Femur (tissue), 1 donor: ENCODE measurements at places on chromosomes 7 and 10.

DNA sequence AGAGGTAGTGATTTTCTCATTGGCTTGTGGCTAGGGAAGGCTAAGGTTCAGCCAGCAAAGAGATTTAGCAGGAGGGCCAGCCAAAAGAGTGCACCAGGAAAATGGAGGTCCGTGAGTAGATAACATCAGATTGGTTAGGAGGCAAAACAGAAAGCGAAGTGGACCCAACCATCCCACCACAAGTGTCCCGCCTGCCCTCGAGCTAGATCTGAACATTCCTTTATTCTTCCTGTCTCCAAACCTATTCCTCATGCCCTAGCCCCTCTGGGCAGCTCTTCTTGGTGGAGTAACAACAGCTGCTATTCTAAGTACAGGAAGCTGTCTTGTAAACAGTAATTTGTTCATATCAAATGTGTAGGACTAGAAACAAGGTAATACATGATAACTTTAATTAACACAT is 85.7 kb upstream of the BET1 start:
- no peak for DNase-seq

- no peak for DNase-seq
Observed at GRCh38 chr7:101861218-101861775, 43.9 kb downstream of the CUX1 start.

GRCh38 chr10:14477408-14477710 is 146.6 kb upstream of the FRMD4A start:
- DNase-seq = peak; percentile 50

DNA sequence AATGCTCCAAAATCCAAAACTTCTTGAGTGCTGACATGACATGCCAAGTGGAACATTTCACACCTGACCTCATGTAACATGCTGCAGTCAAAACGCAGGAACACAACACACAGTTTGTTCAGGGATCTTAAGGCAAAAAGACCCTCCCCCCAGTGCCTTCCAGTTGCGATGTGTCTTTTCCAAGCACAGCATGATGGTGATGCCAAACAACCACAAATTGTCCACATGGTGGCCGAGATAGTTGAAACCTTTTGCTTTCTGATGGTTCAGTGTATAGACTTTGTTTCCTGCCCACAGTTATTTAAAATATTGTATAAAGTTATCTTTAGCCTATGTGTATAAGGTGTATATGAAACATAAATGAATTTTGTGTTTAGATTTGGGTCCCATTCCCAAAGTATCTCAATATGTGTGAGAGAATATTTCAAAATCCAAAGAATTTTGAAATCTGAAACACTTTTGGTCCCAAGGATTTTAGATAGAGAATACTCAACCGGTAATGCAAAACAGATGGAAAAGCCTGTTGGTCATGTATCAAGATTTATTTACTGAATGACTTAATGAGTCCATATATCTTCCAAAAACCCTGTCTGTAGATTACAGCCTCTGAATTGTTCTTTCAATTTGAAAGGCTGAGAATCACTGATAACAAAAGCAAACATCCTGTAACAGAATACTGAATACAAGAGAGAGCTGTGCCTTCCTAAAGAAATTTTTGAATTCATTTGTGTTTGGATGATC is 93.4 kb upstream of the OIT3 start:
- DNase-seq = no peak

- DNase-seq = no peak
Observed at GRCh38 chr10:71231206-71231605, 18.8 kb downstream of the UNC5B start.

- no peak for DNase-seq
Observed at GRCh38 chr7:39824456-39825200, 125.4 kb upstream of the CDK13 start.

DNA sequence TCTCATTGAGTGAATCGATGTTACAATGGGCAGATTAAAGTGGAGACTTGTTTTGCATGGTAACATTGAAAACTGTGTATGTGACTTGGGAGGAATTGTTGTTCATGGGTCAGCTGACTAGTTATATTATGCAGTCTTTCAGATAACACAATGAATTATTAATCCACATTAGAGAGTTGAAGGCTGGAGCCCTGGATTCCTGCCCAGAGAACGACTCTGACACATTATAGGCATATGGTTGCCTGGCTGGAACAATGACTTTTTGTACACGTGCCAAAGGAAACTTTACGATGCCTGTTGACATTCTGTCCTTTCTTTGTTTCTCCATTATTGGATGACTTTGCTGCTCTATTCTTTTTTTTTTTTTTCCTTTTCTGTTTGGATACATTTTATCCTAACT is 52.3 kb upstream of the TMEM229A start:
- peak; percentile 39 for DNase-seq

DNA sequence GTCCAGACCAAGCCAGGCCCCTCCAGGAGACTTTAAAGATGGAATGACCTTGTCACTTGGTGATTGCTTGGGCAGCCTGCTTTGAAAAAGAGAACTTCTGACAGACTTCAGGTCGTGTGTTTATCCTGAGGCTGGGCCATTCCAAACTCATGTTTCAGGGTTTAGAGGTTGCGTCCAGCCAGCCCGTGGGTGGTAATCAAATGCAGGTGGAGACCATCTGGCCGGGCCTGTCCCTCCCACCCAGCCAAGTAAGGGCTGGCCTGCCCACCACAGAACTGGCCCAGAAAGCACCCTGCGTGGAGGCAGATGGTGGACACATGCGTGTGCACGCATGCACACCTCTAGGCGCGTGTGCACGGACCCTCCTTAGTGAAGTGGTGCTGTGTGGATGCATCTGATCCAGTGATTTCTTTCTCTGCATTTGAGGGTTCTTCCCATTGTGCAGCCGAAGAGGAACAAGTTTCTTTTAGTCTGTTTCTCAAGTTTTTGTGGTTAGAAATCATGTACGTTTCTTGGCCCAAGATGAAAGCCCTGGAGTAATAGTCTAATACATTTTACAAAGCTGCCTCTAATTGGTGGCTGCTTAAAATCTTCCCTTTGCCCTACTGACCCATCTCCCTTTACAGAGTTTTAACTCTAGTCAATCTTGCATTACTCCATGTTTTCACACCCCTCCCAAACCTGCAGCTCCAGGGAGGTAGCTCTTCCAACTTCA is 43.0 kb downstream of the SUFU start:
- no peak for DNase-seq

DNA sequence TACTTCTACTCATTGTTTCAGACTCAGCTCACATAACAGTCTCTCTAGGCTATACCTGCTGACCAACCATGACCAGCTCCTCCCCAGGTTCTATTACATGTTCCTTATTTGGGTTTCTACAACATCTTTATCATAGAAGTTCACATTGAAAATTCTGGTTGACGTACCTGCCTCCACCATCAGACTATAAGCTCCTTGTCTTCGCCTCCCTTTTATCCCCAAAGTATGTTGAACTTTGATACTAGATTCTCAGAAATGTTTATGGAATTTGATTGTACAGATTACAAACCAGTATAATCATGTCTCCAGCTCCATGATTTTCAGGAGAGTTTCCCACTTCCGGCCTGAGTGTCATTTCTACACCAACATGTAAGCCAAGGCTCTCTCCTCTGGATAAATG is 15.0 kb downstream of the NPSR1 start:
- DNase-seq = no peak
